Cortex of kidney (tissue), 1 donor: ENCODE measurements at places on chromosomes 3 and 15.

GRCh38 chr3:58627570-58627885 lies 39.0 kb downstream of the FAM3D start:
- DNase-seq, result no peak

- DNase-seq, result no peak
These were observed 136.6 kb downstream of the MCTP2 start for GRCh38 chr15:94367726-94368535.

DNA sequence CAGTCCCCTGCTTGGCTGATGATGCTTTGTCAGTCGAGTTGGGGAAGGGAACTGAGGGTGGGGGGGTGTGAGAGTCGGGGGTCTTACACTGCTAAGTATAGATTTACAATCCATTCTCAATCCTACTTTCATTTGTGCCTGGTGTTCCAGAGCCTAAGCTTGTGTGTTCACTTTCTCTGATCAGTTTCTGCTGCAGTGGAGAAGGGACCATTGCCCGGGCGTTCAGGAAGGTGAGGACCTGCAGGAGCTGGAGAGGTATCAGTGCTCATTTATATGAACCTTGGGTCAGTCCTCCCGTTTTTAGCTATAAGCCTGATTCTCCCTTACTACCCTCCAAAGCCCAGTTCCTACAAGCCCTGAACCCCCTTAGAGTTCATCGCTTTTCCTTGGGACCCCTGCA lies 41.0 kb upstream of the TRAK1 start:
- no peak for DNase-seq

GRCh38 chr3:72338082-72338941 lies 509.9 kb downstream of the SHQ1 start:
- DNase-seq, result no peak

- DNase-seq, result no peak
These were observed 32.3 kb upstream of the MRPS22 start for GRCh38 chr3:139311557-139311956.

- no peak for DNase-seq
These were observed 85.9 kb upstream of the NSMCE3 start for GRCh38 chr15:29355477-29355876.

DNA sequence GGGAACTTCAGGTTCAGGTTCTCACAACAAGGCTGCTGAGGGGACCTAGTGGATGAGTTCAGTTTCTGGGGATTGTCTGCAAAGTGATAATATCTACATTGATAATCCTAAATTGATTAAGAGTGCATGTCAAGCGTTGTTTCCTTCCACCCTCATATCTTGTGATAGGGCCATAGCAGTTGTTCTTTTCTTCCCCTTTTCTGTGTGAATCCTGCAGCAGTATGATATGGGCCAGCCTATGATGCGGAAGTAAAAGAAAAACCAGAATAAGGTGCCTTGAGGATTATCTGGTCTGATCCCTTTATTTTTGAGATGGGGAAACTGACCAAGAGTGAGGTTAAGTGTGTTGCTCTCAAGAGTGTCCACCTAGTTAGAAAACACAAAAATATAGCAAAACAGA lies 86.2 kb downstream of the MITF start:
- DNase-seq, result no peak

DNA sequence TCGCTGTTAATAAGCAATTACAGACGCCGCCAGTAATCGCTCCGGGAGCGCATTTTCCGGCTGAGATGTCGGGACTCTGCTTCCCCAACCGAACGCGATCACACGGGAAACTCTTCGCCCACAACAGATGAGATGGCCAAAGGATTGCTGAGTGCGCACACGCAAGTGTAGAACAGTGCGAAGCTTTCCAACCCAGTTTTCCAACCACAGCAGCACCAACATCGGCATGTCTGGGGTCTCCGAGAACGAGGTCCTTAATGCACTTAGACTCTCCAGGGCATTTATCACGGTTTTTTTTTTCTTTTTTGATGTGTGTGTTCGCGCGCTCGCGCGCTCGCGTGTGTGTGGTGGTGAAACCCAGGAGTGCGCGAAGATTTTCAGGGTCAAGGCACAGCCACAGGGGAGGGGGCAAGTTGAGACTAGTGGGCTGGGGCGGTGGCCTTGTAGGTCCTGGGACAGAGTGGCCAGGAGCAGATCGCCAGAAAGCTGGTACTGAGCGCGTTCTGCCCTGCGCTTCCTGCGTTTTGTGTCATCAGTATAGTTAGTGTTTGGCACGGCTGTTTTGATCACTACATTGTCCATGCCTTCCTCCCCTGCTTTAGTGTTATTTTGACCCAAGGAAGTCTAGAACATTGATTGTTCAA lies 1.8 kb upstream of the EOMES start:
- no peak for DNase-seq

DNA sequence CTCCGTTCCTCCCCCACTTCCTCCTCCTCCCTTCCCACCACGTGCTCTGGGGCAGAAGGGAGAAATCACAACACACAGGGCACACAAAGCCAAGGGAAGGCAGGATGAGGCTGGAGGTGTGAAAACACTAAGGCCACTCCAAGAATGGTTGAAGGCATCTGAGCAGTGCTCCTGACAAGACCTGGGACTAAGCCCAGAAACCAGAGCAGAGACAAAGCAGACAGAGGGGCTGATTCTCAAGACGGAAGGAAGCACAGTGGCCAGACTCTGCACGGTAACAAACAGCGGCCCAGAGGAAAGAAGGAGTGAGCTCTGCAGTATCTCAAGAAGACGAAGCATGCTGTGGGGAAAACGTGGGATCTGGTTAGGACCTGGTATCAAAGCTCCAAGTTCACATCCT lies 78.1 kb downstream of the ADCY5 start:
- DNase-seq, result no peak

DNA sequence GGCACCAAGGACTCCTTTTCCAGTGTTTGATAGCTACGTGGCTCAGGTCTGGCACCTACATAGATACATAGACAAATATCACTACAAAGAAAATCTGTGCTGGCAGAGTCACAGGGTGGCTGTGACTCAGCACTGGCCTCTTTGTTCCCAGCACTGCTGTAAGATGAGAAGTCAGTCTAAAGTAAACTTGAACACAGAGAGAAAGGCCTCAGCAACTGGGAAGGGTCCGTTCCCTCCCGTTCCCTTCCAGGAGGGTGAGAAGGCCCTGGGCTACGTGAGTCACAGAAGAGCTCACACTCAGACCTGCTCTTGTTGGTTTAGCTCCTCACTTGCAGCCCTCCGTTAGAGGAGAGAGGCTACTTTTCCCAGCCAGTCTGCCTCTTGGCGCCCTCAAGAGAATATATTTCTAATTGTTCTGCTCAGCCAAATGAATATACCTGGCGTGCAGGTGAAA lies 23.1 kb downstream of the ANXA2 start:
- DNase-seq, result no peak

DNA sequence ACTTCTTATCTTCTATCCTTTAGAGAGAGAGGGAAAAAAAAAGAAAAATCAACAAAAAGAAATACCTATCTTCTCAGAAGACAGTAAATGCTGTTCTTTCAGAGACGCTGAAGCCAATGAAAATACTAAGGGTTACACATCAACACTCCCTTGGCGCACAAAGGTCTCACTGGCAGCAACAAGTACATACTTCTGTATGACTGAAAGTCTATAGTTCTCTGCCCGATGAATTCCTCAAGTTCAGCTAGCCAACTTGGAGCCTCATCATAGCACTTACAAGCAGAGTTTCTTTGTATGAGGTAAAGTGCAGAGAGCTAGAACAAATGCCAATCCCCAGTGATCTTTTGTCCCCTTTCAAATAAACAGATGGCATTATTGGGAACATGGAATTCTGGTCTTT lies 62.7 kb downstream of the CPNE4 start:
- no peak for DNase-seq

DNA sequence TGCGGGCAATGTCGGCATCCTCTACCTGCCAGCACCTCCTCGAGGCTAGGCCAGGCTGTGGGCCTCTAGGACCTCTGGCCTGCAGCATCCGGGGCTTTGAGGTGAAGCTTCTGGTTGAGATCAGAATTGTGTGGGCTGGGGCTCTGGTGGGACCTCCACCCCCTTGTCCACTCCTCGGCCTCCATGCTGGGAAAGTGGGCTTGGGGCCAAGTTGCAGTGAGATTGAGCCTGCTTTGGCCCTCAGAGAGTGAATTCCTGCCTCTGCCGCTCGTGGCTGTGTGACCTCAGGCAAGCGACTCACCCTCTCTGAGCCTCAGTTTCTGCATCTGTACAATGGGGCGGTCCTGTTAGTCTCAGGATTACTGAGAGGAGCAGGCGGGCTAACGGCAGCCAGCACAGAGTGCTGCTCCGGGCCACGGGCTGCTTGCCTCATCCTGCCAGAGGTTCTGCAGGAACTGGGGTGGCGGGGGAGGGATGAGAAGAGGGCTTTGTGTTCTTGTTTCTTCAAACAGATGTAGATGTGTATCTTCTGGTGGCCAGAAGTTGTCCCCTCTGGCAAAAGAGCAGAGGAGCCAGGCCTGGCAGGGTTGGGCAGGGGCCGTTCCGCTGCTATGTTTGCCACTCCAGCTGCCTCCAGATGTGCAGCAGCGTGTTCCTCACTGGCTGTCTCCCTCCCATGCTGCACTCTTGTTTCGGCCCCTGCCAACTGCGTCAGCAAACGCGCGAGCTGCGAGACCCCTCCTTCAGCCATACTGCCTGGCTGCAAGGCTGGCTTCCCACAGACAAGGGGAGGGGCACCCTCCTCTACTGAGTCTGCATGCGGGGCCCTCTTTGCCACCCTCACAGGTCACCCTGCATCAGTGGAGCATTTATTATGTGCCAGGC lies 33.7 kb downstream of the FBLN2 start:
- DNase-seq, result no peak

DNA sequence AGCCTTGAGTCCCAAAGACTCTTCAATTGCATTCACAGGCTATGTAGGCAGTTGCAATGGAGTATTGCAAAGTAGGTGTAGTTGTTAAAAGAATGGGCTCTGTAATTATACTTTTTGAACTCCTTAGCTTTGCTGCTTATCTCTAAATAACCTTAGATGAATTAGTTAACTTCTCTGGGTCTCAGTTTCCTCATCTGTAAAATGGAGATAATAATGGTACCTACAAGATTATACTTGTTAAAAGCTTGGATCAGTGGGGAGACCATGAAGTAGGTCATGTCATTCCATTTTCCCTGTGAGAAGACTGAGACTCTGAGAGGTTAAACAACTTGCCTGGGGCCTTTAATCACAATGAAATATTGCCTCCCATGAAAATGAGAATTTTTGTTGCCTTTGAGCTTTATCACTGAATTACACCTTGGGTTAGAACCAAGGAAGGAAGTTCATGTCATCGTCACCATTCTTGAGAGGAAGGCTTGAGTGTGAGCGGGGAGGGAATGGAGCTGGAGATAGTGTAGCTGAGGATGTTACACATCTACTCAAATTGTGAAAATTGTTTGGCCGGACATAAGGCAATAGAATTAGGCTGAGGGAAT lies 38.1 kb downstream of the CTDSPL start:
- DNase-seq, result no peak

- no peak for DNase-seq
These were observed 65.0 kb downstream of the SMARCC1 start for GRCh38 chr3:47716656-47717055.

- no peak for DNase-seq
These were observed 312.1 kb upstream of the TGFBR2 start for GRCh38 chr3:30294241-30294667.

GRCh38 chr15:95559875-95560394 lies 770.6 kb upstream of the NR2F2 start:
- no peak for DNase-seq

- no peak for DNase-seq
These were observed 14.6 kb upstream of the IL17RD start for GRCh38 chr3:57179580-57180410.

- no peak for DNase-seq
These were observed 543 bp downstream of the ARPIN start for GRCh38 chr15:89912145-89912673.

- no peak for DNase-seq
These were observed 39.4 kb upstream of the SMAD3 start for GRCh38 chr15:67025719-67026609.

GRCh38 chr3:187945374-187945773 lies 200.1 kb upstream of the BCL6 start:
- DNase-seq, result no peak

DNA sequence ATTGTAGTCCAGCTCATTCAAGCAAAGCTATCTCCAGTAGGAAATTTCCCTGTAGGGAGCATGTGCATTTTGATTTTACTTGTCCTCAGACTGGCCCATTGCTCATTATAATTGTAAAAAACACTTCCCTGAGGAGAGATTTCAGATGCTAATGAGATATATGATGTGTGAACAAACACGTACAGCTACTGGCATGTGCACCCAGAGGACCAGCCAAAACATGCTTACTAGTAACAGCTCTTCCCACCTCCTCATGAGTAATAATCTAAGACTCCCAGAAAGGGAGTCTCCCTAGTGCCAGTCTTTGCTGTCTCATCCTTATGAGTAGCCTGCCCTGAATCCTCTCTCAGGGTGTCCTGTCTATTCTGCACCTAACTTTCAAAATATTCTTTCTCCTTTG lies 43.4 kb downstream of the FBXO22 start:
- DNase-seq, result no peak

DNA sequence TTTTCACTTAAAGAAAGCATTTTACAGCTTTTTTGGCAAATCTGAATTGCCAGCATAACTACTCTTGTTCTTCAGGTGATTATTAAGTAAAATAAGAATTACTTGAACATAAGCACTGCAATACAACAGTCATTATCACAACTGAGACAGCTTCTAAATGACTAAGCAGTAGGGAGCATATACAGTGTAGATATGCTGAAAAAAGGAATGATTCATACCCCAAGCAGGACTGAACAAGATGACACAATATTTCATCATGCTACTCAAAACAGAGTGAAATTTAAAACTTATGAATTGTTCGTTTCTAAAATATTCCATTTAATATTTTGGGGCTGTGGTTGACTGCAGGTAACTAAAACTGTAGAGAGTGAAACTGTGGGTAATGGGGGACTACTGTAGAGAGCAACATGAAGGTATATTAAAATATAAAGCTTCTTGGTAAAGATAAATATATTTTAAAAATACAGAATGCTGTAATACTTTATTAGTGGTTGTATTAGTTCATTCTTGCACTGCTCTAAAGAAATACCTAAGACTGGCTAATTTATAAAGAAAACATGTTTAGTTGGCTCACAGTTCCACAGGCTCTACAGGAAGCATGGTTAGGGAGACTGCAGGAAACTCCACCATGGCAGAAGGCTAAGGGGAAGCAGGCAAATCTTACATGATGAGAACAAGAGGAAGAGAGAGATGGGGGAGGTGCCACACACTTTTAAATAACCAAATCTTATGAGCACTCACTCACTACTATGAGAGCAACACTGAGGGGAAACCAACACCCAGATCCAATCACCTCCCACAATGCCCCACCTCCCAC lies 84.8 kb downstream of the DCLK3 start:
- DNase-seq, result no peak

DNA sequence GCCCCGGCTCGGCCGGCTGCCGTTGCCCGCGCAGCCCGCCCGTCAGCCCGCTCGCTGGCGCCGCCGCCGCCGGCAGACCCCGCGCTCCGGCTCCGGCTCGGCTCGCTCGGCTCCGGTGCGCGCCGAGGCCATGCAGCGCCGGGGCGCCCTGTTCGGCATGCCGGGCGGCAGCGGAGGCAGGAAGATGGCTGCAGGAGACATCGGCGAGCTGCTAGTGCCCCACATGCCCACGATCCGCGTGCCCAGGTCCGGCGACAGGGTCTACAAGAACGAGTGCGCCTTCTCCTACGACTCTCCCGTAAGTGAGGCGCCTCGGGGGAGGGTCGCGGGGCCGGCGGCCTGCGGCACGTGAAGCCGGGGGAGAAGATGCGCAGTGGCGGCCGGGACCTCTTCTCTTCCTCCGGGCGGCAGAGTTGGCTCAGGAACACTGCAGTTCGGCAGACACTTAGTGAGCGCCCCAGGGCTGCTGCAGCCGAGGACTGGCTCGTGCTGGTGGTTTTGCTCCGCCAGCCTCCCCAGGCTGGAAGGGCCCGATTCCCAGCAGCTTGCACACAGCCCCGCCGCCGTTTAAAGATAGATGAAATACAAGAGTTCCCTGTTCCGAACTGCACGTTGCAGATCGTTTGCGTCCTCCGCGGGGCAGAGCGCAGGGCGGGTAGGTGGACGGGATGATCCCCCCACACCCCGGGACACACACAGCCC lies 407 bp downstream of the USP13 start:
- DNase-seq, result no peak
